ENCODE measurements at places on chromosomes 4 and X.

GRCh38 chr4:98887145-98887544 lies 41.8 kb downstream of the EIF4E start:
- no peak for DNase-seq

- no peak for DNase-seq
Measured at GRCh38 chr4:61182915-61183314, 17.2 kb upstream of the ADGRL3 start.

GRCh38 chrX:128439159-128439558 lies 387.0 kb upstream of the ACTRT1 start:
- no peak for DNase-seq

DNA sequence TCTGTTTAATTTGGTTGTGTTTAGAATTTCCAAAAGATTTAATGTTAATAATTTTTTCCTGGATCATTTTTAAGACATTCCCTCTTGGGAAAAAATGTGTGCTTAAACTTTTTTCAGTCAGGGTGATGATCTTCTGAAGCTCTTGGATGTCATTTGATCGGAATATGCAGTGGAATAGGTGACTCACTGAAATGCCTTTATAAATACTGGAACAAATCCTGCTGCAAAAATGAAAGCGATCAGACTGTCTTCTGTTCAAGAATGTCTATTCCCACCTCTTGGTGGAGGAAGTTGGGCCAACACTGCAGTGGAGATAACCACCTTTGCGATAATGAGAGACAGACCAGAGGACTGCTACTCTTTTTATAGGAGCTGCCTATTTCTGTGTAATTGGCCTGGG lies 46.7 kb downstream of the LARP1B start:
- DNase-seq = no peak

DNA sequence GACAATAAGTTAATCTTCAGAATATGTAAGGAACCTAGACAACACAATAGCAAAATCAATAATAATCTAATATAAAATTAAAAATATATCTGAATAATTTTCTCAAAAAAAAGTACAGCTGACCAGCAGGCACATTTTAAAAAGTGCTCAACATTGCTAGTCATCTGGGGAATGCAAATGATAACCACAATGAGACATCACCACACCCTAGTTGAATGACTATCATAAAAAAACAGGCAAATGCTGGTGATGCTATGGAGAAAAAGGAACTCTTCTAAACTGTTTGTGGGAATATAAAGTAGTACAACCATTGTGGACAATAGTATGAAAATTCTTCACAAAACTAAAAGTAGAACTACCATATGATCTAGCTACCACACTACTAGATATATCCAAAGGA lies 956.9 kb upstream of the NDST4 start:
- no peak for DNase-seq

DNA sequence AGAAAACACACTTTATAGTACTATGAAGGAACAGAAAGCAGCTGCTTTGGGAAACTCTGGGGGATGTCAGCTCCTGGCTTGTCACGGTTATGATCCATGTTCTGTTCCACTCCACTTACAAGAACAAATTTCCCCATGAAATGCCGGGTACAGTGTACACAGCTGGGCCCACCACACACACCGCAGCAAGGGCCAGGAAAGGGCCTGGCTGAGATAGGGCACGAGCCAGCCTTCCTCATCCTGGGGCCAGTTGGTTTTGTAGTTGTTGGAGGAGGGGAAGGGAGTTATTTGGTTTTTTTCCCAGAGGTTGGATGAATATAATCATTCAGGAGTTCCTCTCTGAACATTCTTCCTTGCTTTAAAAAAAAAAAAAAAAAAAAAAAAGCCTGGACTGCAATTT lies 56.8 kb downstream of the SEPSECS start:
- no peak for DNase-seq

DNA sequence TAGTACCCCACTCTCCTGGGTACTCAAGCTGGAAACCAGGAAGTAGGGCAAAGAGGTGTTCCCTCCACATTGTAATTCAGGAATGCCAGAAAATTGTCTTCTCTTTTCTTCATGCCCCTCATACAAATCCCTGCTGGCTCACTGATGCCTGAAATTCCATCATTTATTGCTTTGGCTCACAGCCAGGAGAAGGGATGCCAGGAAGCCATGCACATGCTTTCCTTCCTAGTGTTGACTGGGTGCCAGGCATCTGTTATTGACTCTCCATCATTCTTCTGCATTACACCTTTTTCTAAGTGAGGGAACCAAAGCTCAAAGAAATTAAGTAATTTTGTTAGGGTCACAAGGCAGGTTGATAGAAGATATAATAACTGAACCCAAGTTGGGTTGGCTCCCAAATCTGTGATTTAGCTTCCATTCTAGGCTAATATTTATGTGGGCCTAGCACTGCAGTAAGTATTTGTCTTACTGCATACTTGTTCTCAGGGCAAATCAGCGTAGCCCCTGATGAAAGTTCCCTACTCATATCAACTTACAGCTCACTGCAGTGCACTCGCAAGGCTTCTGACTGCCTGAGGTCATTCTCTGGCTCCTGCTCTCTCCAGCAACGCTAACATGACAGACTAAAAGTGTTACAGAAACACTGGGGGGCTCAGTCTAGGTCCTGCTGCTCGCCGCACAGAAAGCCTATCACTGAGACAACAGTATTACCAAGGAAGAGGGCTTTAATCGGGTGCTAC lies 89.0 kb downstream of the TRAPPC11 start:
- DNase-seq = no peak

DNA sequence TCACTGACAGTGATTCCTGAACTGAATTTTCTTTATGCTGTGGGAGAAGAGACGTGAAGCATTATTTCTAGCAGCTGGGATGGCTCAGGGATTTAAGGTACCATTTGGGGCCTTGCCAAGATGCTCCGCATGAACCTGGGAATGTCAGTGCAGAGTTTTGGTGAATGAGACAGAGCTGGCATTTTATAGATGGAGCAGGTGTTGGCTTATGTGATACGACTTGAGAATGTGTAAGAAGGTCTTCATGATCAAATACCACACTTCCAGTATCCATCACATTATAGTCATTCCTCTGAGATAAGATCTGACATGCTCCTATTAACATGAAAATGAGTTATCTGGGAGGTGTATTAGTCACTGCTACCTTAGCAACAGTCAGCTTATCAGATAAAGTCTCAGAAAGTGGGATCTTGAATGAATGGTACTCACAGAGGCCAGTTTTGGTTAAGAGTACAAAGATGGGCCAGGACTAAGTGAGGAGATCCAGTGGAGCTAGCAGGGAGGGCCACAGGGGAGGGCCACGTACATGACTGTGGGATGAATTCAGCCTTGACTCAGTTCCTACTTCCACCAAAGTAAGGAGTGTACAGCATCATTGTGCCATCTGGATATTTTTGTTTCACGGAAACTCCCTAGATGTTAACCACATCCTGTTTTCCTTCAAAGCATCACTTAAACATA lies 116.7 kb downstream of the SPCS3 start:
- no peak for DNase-seq

DNA sequence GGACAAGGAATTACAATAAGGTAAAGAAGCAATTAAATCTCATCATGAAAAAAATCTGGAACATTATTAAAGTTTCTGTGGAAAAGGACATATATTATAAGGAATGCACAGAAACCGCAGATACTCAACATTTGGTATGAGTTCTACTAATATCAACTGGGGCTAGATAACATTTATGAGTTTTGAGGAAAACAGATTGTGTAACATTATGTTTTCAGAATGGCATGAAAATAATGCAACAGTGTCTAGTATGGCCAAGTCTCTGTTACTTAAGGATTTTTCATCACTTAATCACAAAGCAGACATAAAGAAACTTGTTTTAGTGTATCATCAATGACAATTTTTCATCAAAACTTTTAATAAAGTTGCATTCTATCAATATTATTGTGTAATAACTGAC lies 785.0 kb downstream of the GLUD2 start:
- DNase-seq = no peak

DNA sequence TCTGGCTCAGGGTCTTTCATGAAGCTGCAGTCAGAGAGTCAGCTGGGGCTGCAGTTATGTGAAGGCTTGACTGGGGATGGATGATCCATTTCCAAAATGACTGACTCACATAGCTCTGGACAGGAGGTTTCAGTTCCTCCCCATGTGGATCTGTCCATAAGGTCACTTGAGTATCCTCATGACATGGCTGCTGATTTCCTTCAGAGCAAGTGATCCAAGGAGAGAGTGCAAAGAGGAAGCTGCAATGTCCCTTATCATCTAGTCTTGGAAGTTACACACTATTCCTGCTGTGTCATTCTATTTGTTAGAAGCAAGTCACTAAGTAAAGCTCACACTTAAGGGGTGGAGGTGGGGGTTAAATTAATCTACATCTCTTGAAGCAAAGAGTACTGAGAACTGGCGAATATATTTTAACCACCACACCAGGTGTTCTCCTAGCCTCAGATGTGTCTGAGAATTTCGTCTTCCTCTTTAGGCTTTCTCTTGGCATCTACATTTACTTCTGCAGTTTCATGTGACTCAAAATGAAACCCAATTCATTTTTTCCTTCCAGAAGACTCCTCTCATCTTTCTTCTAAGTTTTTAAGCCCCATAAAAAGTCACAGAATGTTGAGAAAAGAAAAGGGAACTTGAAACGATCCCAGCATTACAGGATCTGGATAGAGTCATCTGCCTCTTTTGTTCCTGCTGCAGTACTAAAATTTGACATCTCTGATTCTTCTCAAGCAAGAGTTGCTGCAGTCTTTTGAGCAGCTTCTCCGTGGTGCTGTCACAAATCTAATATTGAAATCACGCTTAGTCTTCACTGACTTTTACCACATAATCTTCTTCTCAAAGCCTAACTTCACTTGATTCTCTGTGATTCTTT lies 3.8 kb upstream of the GRPR start:
- no peak for DNase-seq

GRCh38 chr4:78065508-78066192 lies 8.5 kb downstream of the FRAS1 start:
- DNase-seq = no peak

GRCh38 chr4:74097631-74098426 lies 1.2 kb downstream of the CXCL2 start:
- no peak for DNase-seq

Measured in NCI-H1048 (cell line).